Activated CD4-positive, alpha-beta memory T cell treated with anti-CD3 and anti-CD28 coated beads for 36 hours (primary cell): ENCODE measurements at places on chromosomes 3 and 15. TPM values are rescaled to one million over a fixed set of nuclear protein-coding genes. Genes with fewer than 3 reads are reported as not detected.

Gene MME
- not detected for total RNA-seq

Gene EFCC1
- total RNA-seq = 0.24 TPM

Gene KPNA1
- 46.0 TPM for total RNA-seq

Gene ZNF106
- 47.1 TPM for total RNA-seq

Gene CORO2B
- total RNA-seq = 0.19 TPM

DNA sequence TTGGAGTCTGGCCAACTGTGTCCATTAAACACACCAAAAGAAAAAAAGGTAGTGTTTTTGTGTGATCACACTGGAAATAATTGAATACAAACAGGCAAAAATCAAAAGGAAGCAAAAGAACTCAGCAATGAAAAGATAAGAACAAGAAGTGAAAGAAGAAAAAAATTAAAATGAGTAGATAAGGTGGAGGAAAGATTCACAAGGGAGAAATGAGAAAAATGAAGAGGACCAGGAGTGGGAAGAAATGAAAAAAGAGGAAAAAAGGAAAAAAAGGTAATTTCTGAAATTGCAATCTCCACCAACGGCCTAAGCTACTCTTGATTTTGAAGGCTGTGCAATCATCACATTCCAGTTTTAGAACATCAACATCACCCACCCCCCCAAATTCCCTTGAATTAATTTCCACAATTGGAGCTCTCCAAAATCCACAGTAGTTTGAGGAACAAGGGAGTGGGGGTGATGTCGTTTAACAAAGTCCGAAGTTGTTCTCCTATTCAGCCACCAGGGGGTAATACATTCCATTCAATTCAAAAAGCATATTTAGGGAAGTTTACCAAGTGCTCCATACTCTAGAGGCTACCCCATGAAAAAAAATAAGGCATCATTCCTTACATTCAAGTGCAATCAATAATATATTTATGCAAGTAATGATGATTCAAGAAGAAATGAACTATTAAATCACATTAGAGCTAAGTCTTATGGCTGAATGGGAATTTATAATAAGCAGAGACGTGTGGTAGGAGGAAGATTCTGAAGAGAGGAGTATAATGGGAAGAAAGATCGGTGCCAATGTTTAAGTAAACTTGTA is 37.4 kb downstream of the ZNF860 start:
- no peak for DNase-seq

DNA sequence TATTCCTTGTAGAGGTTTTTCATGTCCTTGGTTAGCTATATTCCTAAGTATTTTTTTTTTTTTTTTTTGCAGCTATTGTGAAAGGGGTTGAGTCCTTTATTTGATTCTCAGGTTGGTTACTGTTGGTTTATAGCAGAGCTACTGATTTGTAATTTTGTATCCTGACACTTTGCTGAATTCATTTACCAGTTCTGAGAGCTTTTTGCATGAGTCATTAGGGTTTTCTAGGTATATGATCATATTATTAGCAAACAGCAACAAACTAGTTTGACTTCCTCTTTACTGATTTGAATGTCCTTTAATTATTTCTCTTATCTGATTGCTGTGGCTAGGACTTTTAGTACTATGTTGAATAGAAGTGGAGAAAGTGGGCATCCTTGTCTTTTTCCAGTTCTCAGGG is 737.4 kb downstream of the ZNF385D start:
- DNase-seq = no peak

DNA sequence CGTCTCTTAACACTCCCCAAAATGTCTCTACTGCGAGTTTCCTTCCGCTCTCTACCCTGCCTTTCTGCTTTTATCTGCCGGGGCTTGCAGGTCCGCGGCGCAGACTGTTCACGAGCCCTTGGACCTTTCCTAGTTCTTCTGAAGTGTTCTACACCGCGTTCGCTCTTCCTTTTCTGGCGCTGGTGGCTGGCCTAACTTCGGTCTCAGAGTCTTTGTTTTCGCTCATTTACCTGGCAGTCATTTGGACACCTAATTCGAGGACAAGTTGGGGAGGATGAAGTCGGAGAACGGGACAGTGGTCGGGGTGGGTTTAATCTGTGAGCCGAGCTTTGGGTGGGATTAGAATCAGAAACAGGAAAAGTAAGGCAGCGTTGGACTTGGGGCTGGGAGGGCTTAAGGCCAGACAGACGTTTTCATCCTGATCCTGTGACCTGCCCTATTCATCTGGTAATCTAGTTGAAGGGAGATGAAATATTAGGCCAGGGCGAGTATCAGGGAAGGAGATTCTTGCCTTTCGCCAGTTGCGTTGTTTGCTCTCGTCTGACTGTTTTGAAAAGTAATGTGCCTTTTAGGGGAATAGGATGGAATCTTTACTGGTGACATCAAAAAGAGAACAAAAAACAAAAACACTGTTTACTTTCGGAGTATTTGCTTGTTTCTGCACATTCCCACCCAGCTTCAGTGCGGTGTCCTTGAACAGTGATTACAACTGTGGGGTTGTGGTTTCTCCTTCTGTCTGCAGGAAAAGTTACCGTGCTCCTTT is 1.8 kb downstream of the DIPK2A start:
- peak; percentile 8 for DNase-seq

DNA sequence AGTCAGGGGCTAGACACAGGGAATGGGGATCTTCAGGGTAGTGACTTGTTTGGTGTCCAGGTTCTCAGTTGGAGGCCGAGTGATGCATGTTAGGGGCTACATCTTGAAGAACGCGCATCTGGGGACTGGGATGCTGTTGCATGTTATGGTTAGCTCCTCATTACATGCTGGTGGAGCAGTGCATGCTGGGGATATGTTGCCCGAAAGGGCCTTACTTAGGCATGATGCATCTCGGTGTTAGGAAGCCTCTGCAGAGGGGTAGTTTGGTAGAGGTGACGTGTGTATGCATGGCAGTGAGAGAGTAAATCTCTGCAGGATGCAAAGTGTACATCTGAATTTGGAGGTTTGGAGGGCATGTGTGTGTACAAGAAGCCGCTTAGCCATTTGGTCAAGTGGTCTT is 2.4 kb downstream of the EIF4G1 start:
- no peak for DNase-seq

GRCh38 chr15:68637767-68638404 is 59.1 kb downstream of the CORO2B start:
- no peak for DNase-seq

DNA sequence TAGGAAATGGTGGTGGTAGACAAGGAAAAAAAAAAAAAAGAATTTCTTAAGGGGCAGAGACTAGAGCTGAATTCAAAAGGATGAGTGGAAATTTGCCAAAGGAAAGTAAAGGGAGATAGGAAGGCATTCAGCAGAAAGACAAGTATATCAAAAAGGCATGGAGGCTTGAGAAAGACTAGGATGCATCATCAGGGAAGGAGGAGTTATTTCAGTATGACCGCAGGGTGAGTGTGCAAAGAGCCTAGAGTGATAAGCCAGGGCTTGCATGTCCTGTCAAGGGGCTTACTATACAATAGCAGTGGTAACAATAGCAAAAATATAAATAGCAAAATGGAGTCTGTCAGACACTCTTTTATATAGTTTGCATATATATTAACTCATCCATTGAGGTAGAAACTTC is 112.0 kb downstream of the FRMD4B start:
- DNase-seq = no peak

GRCh38 chr15:66868918-66869317 is 166.9 kb downstream of the SMAD6 start:
- no peak for DNase-seq
